ENCODE measurements at places on chromosomes 11 and 22. TPM values are rescaled to one million over a fixed set of nuclear protein-coding genes. Genes with fewer than 3 reads are reported as not detected.

- H3K4me3 ChIP-seq, result no peak overlapping the region
- no peaks in the 10 kb centered on the region for H3K36me3 ChIP-seq
- no peaks in the 10 kb centered on the region for H3K27me3 ChIP-seq
- peaks cover 5% of the 10 kb centered on the region for H3K4me1 ChIP-seq
- DNase-seq, result no peak
Observed at GRCh38 chr11:35344681-35345574, 74.4 kb downstream of the SLC1A2 start.

DNA sequence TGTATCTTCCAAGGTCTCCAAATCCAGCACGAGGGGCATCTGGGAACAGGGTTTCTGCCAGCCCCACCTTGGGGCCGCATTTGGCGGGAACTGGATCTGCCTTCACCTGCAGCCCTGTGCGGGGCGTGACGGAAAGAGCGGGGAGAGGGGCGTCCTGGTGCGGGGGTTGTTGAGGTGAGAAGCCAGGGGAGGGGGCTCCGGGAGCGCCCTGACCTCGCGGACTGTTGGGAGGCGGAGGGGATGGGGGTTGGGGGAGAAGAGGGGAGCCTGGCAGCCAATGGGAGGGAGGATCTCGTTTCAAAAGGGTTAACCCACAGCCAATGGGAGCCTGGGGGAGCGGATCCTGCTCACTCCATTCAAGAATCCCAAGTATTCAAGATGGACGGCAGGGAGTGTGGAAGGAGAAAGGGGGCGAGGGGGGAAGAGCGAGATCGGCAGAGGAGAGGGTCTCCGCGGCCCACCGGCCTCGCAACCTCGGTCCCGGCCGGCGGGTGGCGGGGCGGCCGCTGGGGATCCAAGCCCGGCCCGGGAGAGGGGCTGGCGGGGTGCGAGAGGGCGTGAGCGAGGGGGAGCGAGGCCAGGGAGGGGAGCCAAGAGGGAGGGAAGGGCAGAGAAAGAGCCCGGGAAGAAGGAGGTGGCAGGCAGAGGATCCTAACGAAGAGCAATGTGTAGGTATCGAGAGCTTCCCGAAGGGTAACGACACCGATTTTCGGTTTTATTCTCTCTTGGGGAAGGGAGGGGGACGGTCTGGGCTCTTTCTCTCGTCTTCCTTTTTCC is 11.5 kb downstream of the YPEL4 start:
- DNase-seq, result peak; percentile 47
- no peaks in the 10 kb centered on the region for H3K36me3 ChIP-seq
- no peaks in the 10 kb centered on the region for H3K27me3 ChIP-seq

DNA sequence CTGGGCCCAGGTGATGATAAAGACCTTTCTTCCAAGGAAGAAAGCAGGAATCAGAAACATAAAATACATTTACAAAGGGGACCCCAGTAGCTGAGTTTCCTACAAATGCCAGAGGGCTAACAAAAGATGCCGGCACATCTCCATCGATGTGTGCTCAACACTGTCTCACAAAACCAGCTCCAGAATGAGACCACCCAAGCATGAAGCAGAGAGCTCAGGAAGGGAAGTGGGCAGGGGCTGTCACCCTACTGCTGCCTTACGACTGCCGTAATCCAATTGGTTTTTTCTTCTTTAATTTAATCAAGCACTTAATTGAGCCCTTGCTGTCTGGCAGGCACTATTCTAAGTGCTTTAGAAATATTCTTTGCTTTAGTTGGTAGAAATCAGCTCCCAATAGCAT is 26.1 kb downstream of the SMCO4 start:
- no peaks in the 10 kb centered on the region for H3K36me3 ChIP-seq
- no peaks in the 10 kb centered on the region for H3K27me3 ChIP-seq
- no peak overlapping the region for H3K4me3 ChIP-seq
- H3K4me1 ChIP-seq, result peaks cover 12% of the 10 kb centered on the region
- DNase-seq, result no peak

RAG1 gene
- total RNA-seq, result 0.37 TPM
